Right ventricle myocardium inferior (tissue), 1 donor: ENCODE measurements at places on chromosomes 6 and 20. TPM values are rescaled to one million over a fixed set of nuclear protein-coding genes. Genes with fewer than 3 reads are reported as not detected.

FAM83C gene
- not detected for total RNA-seq

IRF4 gene
- 0.68 TPM for total RNA-seq

SRC gene
- 6.0 TPM for total RNA-seq

IL17F gene
- total RNA-seq: not detected

MYH7B gene
- total RNA-seq: 230 TPM

CLDN20 gene
- total RNA-seq: 0.19 TPM

NINL gene
- total RNA-seq: 7.8 TPM

FABP7 gene
- not detected for total RNA-seq

HS3ST5 gene
- total RNA-seq: not detected

CCM2L gene
- 10.3 TPM for total RNA-seq
